ENCODE measurements at places on chromosomes 2 and 18.

DNA sequence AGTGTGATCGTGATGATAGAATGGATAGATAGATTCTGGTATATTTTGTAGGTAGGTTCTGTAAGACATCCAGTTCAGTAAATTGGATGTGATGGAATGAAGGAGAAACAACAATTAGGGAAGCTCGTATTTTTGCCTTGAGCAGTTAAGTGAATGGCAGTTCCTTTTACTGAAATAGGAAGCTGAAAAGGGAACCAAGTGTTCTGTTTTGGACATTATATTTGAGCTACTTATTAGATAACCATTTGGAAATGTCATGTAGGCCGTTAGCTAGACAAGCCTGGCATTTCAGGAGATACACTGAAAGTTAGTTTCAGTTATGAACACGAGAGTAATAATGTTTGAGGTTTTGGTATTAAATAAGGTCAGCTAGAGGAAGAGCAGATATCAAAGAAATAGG is 41.5 kb downstream of the MARCHF7 start:
- no peak for DNase-seq

DNA sequence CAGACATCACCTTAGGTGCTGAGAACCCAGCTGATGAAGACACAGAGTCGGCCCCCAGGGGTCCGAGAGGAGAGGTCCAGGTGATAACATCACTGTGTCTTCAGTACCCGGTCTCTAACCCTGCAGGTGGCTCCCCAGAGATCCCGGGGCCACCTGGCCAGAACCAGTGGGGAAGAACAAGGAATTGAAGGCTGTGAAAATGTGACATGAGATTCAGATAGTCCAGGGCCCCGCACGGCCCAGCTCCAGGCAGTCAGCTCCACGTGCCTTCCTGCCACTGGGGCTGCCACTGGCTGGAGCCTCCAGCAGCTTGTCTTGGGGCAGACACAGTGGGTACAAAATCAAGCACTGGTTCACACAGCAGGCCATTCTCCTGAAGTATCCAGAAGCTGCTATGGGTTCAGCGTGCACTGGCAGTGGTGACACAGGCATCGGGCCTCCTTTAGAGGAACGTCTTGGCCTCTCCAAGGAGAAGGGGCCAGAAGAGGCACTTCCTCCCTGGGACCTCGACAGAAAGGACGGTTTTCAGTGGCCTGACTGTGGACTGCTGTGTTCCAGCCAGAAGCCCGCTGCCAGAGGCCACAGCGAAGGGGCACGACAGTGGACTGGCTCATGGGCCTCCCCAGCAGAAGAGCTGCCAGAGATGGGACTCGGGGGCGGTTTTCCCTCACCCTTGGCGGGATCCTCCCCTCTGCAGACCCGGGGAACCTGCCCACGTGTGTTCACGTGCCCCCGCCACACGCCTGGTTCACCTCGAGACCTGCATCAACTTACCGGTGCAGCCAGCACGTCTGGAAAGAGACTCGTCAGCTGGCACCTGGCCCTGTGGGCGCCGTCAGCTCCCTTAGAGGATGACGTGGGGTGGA is 150.4 kb downstream of the HDAC4 start:
- DNase-seq = no peak

DNA sequence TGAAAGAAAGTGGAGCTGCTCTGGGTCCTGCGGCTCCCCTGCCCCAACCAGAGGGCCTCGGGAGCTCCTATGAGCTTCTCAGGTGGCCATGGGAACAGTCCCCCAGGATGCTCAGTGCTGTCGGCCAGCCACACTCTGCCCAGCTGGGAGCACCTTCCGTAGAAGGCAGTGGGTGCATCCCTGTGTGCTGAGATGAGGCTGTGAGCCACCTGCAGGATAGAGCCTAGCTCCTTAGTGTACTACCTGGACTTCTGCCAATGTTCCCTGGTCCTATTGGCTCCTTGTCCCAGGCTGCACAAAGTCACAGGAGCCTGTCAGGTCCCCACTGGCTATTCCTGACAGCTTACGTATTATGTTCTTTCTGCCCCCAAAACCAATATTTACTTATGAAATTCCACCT is 16.1 kb downstream of the PRELID3A start:
- no peak for DNase-seq

- no peak for DNase-seq
Measured at GRCh38 chr2:3784731-3785130, 81.4 kb downstream of the DCDC2C start.

- no peak for DNase-seq
Measured at GRCh38 chr2:212364112-212364985, 174.3 kb downstream of the ERBB4 start.

DNA sequence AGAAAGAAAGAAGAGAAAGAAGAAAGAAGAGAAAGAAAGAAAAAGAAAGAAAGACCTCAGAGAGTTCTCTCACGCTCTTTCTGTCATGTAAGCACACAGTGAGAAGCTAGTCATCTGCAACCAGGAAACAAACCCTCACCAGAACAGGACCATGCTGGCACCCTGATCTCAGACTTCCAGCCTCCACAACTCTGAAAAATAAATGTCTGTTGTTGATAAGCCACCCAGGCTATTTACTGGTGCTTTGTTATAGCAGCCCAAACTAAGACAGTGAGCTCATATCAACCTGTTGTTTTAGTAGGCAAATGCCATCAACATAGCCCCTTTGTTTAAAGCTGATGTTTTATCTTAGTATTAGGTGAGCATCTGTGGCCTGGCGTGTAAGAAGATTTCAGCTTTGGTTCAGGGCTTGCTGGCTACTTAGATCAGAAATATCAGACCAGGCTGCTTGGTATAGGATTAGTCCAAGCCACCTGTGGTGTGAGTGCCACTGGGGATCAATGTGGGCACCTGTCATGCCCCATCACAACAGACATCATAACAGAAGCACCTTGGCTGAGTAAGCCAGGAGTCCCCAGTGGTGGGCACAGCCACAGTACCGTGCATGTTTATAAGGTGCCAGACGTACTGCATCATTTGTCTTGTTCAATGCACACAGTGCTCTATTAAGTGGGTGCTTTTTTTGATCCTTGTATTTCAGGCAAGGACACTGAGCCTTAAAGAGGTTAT is 94.4 kb downstream of the LBH start:
- no peak for DNase-seq

GRCh38 chr2:109472974-109473373 is 140.8 kb downstream of the SEPTIN10 start:
- no peak for DNase-seq

Measured in stimulated activated CD8-positive, alpha-beta memory T cell treated with anti-CD3 and anti-CD28 coated beads, Interleukin-7, amount 100 ng/mL, for 48 hours (primary cell).